ENCODE measurements at places on chromosomes 6 and 20.
A peak's percentile ranks its signal among the peaks of the same experiment; 100 is the strongest.

- no peak for DNase-seq
Measured at GRCh38 chr6:54835176-54835575, 11.4 kb upstream of the FAM83B start.

GRCh38 chr6:90294614-90294988, 2.0 kb downstream of the BACH2 start:
- peak; percentile 67 for DNase-seq

GRCh38 chr20:5096463-5096862, 23.3 kb downstream of the PCNA start:
- no peak for DNase-seq

DNA sequence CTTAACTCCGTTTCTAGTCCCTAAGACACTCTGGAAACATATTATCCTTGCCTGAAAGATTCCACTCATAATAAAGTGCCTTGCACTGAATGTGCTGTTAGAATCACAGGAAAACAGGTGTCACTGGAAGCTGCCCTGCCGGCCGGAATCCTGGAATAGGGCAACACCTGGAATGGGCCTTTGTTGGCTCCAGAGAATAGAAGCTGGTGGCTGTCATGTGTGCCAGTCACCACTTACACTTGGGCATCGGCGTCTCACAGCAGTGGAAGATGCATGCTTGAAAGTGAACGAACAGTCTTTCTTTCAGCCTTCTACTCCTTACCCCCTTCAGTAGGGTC, 90.8 kb upstream of the AFDN start:
- no peak for DNase-seq

- DNase-seq, result no peak
Measured at GRCh38 chr6:1952740-1953360, 292.6 kb downstream of the GMDS start.

- DNase-seq, result no peak
Measured at GRCh38 chr20:20362774-20363433, 5.0 kb upstream of the INSM1 start.

DNA sequence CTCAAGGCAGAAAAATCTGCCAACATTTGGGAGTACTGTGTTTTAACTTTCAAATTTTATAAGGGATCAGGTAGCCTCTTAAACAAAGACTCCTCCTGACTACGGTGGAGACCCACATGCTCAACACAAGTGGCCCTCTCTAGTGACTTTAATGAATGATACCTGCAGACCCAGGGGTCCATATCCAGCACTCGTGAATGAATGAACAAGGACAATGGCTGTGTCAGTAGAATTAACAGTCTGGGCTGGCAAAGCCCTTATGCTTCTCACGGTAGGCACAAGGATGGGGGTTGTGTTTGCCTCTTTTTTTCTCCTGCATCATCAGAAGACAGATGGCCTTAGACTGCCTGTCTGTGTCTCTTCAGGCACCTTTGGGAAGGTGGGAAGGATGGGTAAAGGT, 112.6 kb upstream of the TRAF3IP2 start:
- no peak for DNase-seq

All from CD4-positive, alpha-beta T cell treated with Interferon gamma for 1 hour (primary cell).